ENCODE measurements at places on chromosomes 3 and 15.

- no peak for DNase-seq
Observed at GRCh38 chr3:6825524-6825923, 35.4 kb upstream of the GRM7 start.

DNA sequence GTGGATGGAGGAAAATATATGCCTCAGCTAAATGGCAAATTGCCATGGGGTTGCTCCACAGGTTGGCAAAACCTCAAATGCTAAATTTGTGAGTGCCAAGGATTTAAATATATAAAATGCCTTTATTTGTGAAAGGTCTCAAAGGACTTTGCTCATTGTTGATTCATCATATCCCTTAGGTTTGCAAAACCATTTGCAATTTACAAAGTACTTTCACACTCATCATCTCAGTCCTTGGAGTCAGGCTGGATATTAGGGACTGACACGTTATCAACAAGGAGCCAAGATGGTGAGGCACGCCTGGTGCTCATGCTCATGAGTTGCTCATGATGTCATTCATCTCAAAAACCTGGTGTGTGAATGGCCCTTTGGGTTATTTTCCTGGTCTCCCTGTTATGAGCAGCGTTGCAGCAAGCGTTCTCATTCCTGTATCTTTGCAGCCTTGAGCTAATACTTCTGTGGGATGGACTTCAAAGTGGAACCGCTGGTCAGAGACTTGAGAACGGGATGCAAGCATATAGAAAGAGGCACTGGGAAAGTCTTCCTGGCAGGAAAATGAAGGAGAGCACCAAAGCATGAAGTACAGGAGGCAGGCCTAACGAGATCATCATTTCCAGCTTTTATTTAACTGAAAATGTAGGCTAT, 66.0 kb downstream of the MYO1E start:
- DNase-seq = no peak

DNA sequence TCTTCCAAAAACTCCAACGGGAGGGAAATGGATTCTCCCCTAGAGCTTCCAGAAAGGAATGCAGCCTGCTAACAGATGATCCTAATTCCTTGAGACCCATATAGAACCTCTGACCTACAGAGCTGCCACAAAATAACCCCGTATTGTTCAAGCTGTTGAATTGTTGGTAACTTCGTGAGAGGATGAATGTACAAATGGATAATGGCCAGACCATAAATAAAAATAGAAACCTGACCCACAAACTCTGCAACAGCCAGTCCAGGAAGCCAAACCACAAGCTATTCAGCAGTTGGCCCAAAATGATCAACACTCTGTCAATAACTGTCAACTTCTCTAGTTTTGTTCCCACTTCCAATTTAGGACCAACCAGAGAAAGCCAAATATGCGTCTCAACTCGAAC, 414.0 kb upstream of the ZNF717 start:
- DNase-seq = no peak

DNA sequence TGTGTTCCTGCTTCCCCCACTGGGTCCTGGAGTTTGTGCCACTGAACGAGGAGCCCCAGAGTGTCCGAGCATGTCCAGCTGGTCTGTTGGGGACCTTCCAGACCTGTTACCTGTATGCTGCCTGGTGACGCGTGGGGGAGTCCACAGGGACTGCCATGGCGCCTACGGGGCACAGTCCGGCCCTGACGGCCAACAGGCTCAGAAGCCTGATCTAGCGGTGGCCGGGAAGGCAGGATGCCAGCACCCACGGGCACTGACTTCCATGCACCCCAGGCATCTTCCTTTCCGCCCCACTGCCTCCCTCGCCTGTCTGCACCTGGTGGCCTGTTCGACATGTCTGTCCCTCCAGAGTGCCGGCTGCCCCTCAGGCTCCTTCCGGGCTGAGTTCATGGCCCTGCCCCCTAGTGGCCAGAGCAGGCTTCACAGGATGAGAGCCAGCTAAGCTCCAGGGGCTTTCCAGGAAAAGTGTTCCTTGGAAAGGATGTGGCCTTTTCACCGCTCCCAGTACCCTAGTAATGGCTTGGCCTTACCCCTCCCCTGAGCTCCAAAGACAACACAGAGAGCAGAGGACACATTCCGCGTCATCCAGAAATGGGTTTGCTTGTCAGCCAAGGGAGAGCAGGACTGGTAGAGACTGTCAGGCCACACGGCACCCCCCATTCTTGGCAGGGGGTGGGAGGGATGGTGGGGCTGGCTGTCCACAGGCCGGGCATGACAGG, 35.7 kb downstream of the NGRN start:
- peak; percentile 39 for DNase-seq

GRCh38 chr3:53089511-53089910, 40.7 kb downstream of the RFT1 start:
- no peak for DNase-seq

- DNase-seq = no peak
Observed at GRCh38 chr3:110687138-110687537, 384.5 kb upstream of the NECTIN3 start.

DNA sequence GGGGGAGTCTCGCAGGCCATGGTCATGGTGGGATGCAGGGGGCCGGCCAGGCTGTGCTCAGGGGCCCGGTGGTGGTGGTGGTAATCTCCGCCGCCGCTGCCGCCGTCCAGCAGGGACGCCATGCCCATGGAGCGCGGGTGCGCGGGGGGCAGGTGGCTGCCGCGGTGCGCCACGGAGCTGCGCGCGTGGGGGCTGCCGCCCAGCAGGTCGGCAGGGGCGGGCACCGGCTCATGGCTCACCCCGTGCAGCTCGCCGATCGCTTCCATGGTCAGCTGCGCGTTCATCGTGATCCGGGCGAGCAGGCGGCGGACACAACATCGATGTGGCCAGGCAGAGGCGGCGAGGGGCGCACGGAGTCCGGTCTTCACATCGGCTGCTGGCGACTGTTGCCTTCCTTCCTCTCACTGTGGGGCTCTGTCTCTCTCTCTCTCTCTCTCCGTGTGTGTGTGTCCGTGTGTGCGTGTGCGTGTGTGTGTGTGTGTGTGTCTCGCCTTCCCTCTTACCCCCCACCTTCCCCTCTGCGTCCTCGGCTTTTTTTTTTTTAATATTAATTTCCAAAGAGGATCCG, 451 bp downstream of the ONECUT1 start:
- DNase-seq = no peak

DNA sequence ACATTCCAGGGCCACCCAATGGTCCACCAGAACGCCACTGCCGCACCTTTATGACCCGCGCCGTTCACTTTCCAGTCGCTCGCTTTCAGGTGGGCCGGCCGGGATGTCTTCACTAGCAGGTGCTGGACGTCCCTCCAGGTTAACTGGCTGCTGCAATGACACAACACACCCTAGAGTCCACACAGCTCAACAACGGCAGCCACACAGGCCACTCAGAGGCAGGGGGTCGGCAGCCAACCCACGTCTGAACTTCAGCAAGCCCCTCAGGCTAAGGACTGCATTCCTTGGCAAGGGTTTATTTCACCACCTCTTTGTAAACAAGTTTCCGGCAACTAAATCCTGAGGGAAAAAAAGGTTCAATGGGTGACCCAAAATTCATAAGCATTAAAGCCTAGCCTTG, 89.2 kb upstream of the SNRPA1 start:
- DNase-seq = no peak

GRCh38 chr3:190746531-190746930, 116.0 kb downstream of the GMNC start:
- DNase-seq = no peak

DNA sequence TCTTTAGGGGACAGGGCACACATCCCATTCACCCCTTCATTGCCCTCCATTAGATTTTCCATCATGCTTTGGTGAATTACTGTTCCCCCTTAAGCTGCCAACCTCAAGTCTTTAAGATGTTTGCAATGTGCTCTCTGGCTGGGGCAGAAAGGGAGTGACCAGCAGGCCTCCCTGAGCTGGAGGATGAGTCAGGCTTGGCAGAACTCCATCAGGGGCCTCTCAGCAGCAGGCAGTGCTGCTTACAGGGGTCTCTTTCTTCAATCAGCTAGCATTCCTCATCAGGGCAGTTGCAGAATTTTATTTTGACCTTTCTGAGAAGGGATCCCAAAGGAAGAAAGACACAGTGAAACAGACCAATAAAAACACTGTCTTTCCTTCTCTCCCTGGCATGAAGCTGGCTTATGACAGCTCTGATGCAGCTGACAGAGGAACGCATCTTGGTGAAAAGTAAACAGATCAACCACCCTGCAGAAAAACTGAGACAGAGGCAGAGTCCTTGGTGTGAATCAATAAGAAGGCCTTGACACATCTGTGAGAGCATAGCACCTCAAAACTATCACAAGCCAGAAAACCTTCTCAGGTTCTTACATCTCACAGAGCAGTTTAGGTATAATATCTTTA, 88.7 kb upstream of the MRPL3 start:
- no peak for DNase-seq

GRCh38 chr15:57566834-57567233, 24.9 kb upstream of the MYZAP start:
- DNase-seq = no peak

- DNase-seq = no peak
Observed at GRCh38 chr3:111373239-111373638, 168.8 kb upstream of the CD96 start.

GRCh38 chr3:56347219-56347871, 120.9 kb downstream of the ERC2 start:
- no peak for DNase-seq

DNA sequence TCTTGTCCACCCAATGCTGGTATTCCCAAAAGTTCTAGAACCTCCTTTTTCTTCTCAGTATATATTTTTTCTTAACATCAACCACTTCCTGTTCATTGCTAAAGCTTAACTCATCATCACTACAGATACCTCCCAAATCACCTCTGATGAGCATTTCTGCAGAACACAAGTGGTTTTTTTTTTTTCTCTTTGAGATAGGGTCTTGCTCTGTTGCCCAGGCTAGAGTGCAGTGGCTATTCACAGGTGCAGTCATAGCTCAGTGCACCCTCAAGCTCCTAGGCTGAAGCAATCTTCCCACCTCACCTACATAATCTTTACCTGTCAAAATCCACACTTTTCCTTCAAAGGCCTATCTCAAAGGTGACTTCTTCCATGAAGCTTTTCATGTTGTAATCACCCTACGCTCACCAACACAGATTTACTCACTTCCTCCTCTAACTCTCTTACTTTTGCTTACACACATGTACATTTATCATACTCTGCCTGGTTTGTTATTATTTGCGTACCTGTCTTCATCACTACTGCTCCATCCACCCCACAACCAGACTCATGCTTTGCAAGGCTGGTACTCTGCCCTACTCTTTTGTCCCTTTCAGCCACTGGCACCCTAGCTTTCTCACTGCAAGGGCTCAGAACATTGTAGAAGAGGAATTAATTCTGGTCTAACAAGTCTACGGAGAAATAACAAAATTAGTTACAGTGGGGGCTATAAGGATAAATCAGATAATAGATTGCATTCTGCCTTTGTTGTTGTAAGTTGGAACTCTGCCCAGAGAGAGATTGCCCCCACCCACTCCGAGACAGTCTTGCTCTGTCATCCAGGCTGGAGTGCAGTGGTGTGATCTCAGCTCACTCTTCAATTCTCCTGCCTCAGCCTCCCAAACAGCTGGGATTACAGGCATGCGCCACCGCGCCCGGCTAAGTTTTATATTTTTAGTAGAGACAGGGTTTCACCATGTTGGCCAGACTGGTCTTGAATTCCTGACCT, 27.5 kb downstream of the HERC1 start:
- DNase-seq = no peak

DNA sequence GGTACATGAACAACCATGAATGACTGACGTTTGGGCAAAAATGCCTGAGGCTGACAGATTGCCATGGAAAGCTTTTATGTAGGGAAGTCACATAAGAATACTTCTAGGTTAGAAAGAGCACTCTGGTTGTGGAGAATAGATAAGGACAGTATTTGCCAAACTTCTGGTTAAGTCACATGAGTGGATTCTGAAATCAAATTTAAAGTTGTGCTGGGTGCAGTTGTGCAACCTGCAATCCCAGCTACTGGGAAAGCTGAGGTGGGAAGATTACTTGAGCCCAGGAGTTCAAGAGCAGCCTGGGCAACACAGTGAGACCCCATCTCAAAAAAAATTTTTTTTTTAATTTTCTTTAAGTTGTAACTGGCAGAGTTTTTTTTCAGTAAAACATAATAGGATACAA, 7.2 kb upstream of the ZNF148 start:
- DNase-seq = no peak

- DNase-seq = peak; percentile 75
Observed at GRCh38 chr3:45938864-45939263, 4.4 kb upstream of the CXCR6 start.

- no peak for DNase-seq
Observed at GRCh38 chr3:194596906-194597305, 36.3 kb downstream of the TMEM44 start.

DNA sequence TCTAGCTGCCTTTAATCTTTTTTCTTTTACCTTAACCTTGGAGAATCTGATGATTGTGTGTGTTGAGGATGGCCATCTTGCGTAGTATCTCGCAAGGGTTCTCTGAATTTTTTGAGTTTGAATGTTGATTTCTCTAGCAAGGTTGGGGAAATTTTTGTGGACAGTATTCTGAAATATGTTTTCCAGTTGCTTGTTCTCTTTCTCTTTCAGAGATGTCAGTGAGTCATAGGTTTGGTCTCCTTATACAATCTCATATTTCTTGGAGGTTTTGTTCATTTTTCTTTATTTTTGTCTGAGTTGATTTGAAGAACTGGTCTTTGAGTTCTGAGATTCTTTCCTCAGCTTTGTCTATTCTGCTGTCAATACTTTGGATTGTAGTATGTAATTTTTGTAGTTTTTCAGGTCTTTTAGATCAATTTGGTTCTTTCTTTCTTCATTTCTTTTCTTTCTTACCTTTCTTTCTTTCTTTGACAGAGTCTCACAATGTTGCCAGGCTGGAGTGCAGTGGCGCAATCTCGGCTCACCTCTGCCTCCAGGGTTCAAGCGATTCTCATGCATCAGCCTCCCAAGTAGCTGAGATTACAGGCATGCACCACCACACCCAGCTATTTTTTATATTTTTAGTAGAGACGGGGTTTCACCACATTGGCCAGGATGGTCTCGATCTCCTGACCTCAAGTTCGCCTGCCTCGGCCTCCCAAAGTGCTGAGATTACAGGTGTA, 366.4 kb upstream of the RASGRP1 start:
- DNase-seq = no peak

- no peak for DNase-seq
Observed at GRCh38 chr3:161231861-161232260, 10.8 kb downstream of the NMD3 start.

GRCh38 chr3:196639483-196640296, at the start of gene NRROS:
Gene NRROS, plus strand, starts transcription at chr3:196639694. Its CDS starts 14,846 bp downstream, at chr3:196654540.
- peak; percentile 40 for DNase-seq

- no peak for DNase-seq
Observed at GRCh38 chr15:76353903-76354302, 17.3 kb downstream of the ISL2 start.

DNA sequence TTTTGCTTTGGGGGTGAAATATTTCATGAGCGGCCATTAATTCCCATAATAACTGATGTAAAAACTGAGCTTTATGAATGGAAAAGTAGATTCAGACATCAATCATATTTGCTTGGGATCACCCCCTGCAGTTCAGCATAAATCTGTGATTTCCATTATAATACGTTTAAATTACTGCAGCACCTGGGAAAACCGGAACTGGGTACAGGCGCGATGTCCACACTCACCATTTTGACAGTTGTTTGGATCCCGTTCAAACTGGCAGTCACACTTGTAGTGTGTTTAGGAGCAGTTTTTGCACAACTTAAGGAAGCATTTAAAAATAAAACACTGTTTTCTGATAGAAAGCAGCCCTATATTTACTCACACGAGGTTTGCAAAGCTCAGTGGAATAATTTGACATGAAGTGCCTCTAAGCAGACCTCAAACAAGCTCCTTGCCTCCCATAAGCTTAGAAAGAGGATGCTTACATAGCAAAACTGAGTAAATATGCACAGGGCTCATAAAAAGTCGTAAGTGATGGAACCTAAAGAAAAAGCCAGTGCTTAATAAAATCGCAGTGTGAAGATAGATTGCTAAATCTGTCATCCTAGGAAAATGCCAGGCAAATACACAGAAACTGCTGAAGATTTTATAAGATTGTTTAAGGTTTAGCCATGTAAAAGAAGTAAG, 377.6 kb downstream of the PTPRG start:
- no peak for DNase-seq

All from stimulated activated CD8-positive, alpha-beta memory T cell treated with anti-CD3 and anti-CD28 coated beads, Interleukin-2, amount 100 ng/mL, for 1 hour (primary cell).